ENCODE measurements at places on chromosomes 11 and 22. TPM values are rescaled to one million over a fixed set of nuclear protein-coding genes. Genes with fewer than 3 reads are reported as not detected.

TRIM66 gene
- total RNA-seq, result 15.0 TPM

DNA sequence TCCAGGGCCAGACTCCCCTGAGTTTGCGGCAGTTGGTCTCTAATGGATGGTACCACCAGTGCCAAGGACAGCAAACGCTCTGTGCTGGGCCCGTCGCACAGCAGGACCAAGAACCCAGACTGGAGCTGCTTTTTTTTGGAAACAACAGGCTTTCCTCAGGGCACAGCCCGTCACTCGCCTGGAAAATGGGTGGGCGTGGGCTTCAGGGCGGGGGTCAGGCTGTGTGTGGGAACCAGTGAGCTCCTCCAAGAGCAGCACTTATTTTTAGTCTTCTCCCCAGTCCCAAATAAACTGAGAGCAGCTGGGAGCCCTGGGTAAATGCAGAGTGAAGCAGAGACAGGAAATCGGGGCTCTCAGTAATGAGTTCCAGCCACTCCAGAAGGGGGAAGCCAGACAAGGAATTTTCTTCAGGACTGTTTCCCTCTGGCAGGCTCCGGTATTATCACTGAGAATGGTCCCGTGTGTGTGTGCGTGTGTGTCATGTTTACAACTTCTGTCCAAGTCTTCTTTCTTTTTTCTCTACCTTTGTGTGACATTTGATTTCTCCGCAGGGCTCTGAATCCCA lies 63.0 kb downstream of the PPFIBP2 start:
- no peak for DNase-seq

PPP2R5B gene
- total RNA-seq, result 29.4 TPM

DNA sequence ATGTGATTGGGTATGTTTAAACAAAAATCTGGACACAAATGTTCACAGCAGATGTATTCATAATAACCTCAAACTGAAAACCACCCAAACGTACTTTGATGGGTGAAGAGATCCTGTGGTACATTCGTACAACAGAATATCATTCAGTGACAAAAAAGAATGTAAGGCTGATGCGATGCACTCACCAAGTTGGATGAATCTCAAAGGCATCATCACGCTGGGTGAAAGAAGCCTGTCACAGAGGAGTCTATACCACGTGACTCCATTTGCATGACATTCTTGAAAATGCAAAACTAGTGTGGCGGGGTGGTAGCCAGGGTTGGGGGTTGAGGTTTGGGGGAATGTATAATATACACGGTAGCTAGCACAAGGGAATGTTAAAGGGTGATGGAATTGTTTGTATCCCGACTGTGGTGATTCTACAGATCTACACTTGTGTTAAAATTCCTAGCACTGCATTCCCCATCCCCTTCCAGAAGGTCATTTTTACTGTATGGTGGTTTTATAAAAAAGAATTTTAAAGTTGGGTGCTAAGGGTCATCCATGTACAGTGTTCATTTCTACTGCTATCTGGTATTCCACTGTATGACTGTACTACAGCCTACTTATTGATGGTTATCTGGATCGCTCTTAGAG lies 35.0 kb upstream of the SLC25A1 start:
- no peak for DNase-seq

GRCh38 chr11:14190992-14191778 lies 167.8 kb downstream of the RRAS2 start:
- no peak for DNase-seq

TRIM22 gene
- total RNA-seq, result 203 TPM

DNA sequence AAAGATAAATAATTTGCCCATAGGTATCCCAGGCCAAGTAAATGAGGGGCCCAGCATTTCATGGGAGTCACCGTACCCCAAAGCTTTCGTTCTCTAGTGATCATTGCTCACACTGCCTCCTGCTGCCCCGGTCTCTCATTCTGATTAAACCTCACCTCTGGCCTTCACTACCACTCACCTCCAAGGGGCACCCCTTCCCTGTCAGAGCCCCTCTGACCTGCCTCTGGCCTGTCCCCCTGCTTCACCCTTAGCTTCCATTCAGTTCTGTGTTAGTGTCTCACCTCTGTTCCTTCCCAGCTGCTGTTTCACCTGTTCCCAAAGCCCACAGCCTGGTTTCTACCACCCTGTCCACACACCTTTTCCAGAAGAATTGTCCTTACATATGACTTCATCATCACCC lies 150.3 kb upstream of the E2F8 start:
- DNase-seq, result no peak

DNA sequence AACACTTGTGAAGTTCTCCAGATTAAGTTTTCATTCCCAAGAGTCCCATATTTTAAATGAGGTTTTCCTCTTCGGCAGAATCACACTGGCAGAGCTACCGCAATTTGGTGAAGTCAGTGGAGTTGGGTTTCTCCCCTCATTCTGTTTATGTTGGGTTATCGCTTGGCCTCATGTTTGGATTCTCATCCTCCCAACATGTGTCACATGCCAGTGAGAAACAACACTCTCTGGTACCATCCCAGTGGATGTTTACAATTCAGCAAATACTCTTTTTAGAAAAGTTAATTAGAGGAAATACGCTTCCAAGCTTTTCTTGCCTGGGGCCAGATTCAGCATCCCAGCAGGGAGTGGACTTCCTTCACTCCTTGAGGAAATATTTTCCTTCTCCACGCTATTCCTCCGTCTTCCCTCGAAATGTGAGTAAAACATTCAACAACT lies 2.1 kb downstream of the PAMR1 start:
- no peak for DNase-seq

GRCh38 chr11:17457396-17458173 lies 19.1 kb downstream of the ABCC8 start:
- DNase-seq, result no peak

KRTAP5-8 gene
- not detected for total RNA-seq

DNA sequence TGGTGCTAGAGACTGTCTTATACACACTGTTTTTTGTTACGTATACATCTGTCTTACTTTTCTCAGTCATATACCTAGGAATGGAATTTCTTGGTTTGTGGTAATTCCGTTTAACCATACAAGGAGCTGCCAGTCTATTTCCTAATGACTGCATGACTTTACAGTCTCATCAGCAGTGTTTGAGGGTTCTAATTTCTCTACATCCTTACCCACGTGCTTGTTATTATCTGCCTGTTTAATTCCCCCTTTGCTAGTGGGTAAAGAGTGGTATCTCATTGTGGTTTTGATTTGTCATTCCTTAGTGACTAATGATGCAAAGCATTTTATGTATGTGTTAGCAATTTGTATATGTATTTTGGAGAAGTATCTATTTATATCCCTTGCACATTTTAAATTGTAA lies 1008.0 kb downstream of the FAM181B start:
- no peak for DNase-seq

MEN1 gene
- total RNA-seq, result 22.5 TPM

DNA sequence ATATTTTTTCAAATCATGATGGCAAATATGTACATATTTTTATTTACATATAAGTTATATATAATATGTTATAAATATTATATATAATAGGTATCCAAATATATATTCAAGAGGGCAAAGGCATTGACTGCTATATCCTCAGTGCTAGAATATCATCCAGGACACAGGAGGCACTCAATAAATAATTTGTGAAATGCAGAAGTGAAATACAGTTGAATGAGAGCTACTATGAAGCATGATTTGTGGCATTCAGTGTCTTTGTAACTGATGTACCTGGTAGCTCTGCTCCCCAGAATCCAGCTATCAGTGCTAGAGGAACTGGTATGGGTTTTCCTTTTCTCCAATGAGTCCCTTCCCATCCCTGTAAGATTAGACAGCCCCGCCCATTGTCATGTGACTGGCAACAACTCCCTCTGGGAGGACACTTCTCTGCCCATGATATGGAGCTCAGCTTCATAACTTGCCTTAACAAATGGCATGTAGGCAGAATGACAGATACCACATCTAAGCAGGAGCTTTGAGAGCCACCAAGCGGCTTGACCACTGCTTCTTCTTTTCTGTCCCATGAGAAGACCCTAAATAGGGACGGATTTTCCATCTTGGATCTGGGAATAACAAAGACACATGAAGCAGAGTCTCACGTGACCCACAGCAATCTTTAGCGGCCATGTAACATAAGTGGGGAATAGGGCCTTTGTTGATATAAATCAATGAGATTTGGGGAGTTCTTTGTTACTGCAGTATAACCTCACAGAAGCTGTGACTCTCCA lies 10.2 kb upstream of the CD82 start:
- no peak for DNase-seq

DNA sequence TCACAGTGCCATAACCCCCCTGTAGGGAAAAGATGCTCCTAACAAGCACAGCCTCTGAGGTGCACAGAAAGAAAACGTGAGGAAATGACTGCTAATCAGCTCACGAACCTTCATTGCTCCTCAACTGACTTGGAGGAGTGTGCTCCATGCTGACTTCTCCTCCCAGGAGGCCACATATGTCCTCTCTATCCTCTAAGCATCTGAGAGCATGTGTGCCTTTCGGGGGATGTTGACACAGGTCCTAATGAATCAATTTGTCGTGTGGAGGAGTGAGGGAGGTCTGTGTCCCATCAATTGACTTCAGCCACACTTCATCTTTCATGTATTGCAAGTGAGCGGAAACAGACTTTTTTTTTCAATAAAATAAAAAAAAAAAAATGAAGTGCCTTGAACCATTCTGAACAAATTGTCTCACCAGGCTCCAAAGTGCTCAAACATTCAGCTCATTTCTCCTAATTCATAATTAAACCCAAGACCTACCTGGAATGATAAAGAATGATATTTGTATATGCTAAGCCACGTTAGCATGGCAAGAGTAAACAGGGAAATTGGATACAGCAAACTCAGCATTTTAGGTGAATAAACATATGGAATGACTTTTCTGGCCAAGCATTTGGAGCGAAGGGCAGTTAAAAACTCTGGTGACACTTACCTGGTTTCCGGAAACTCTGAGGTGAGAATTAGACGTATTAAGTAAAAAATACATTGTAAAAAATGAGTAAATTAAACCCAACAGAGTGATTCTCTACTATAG lies 317.6 kb upstream of the FAT3 start:
- no peak for DNase-seq

- no peak for DNase-seq
Measured at GRCh38 chr22:50581950-50582492, 628 bp downstream of the CHKB start.

GRCh38 chr11:35539256-35539655 lies 13.8 kb upstream of the PAMR1 start:
- no peak for DNase-seq

GRCh38 chr11:45663486-45664375 lies 1.7 kb downstream of the CHST1 start:
- no peak for DNase-seq

EHD1 gene
- 94.6 TPM for total RNA-seq

DNA sequence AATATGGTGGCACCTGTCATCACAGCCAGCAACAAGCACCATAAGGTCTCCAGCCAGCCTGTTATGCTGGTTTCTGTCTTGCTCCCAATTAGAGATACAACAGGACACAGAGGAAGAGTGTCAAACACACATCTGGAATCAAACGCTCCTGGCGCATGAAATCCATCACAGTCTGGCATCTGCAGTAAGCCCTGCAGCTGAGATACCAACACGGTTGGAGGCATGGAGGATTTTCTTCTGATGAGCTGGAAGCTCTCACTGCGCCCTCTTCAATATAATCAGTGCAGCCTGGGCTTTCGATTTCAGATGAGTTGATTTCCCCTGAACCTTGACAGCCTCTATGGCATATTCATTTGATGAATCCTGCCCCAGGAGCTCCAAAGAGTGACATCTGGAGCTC lies 27.8 kb upstream of the CARS1 start:
- no peak for DNase-seq

NNMT gene
- 349 TPM for total RNA-seq

MAPK8IP1 gene
- 6.4 TPM for total RNA-seq

ANGPTL5 gene
- 0.23 TPM for total RNA-seq

CCDC188 gene
- total RNA-seq, result 1.6 TPM

GRCh38 chr22:32880061-32880460 lies 78.6 kb downstream of the TIMP3 start:
- DNase-seq, result no peak

PDGFB gene
- total RNA-seq, result 29.8 TPM

OR5A1 gene
- not detected for total RNA-seq

H19 gene
- total RNA-seq, result 55.8 TPM

DNA sequence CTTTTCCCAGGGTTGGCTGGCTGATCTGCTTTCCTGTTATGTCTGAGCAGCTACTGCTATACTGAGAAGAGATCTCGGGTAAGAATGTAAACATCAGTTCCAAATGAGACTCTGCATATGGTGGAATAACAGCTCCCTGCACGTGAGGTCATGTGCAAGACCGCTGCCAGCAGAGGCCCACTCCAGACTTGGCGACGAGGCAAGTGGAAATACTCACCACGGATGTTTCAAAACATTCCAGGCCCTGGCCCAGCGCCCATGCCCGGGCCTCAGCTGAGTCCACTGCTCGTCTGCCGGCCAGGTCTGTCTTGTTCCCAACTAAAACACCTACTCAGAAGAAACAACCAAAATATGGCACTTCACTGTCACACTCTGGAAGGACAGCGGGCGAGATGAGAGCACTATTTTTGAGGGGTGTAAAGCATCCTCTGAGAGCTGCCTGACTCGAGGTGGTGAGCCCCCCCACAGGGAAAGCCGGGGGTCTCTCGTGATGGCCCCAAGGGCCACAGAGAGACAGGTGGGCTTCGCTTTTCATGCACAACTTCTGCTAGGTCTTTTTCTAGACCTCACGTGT lies 13.1 kb downstream of the IFT27 start:
- peak; percentile 87 for DNase-seq

DNA sequence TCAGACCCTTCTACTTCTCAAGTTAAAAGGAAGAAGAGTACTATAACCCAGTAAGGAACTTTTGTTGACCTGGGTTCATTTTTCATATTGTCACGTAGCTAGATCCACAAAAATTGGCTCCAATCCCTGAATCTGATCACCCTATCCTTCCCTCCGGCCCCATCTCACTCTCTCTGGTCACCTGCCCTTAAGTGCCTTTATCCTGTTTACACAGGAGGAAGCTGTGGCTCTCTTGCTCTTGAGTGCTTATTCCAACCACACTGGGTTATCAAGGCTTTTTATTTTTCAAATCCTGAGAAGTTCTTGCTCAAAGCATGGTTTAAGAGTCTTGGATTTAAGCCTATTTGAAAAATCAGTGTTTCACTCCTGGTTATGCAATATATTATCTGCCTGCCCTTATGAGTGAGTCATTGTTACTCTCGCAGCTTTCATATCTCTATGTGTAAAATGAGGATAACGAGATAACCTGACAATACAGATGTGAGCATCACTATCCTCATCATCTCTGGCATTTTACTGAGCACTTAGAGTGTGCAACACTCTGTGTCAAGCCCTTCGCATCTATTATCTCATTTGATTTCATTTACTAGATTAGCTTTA lies 293.9 kb downstream of the GUCY1A2 start:
- no peak for DNase-seq

TEX54 gene
- not detected for total RNA-seq
